ENCODE measurements at places on chromosomes 11 and 22. TPM values are rescaled to one million over a fixed set of nuclear protein-coding genes. Genes with fewer than 3 reads are reported as not detected.

The LRRC55 gene
- not detected for total RNA-seq

DNA sequence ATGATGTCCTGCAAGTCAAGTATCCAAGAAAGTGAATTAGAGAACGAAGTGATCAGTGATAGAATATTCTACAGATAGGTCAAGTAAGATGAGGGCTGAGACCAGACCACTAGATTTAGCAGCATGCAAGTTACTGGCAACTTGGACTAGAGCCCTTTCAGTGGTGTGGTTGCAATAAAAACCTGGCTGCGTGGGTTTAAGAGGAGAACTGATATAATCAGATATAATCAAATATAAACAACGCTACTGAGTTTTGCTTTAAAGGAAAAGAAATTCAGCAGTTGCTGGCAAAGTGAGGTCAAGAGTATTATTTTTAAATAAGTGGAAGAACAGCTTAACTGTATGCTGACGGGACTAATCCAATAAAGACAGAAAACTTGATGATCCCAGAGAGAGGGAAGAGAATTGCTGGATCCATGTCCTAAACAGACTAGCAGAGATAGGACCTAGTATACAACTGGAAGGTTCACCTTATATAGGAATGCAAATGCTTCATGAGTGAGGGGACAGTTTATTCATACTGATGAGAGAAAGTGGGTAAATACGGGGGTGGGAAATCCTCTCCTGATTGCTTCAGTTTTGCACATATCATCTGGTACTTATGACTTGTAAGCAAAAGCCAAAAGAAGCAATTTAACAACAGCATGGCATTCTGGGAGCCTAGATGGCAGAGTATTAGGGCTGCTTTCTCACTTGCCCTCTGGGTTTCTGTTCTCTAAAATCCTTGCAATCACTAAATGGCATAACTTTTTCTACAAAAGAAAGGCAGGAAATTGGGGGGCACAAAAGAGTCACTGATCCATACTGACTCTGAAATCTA is 146.2 kb downstream of the RBFOX2 start:
- DNase-seq = no peak

The DNAJB13 gene
- total RNA-seq = 0.22 TPM

- no peak for DNase-seq
Observed at GRCh38 chr11:73810637-73811036, 23.0 kb downstream of the MRPL48 start.

The OR8G1 gene
- not detected for total RNA-seq

DNA sequence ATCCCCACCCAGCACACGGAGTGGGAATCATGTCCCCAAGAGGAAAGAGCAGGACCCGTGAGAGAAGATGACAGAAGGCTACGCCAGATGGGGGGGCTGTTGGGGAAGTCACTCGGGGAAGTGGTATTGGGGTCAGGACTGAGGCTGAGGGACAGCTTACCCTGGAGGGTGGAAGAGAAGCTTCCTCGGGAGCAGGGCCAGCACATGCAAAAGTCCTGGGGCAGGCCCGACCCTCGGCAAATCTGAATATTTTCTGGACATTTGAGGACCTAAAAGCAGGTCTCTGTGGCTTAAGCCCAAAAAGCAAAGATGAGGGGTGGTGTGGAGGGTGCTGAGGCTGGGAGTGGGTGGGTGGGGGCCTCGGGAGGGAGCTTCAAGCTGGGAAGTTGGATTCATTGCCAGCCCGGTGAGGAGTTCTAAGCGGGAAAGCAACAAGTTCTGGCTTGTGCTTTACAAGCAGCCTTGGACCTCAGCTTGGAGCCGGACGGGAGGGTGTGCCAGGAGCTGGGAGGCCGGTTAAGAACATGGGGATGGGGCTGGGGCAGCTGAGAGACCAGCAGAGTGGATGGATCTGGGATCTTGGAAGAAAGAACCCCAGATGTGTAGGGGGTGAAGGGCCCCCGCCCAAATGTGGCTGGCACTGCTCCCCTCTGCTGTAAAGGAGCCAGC is 34.9 kb downstream of the GRAMD4 start:
- no peak for DNase-seq

DNA sequence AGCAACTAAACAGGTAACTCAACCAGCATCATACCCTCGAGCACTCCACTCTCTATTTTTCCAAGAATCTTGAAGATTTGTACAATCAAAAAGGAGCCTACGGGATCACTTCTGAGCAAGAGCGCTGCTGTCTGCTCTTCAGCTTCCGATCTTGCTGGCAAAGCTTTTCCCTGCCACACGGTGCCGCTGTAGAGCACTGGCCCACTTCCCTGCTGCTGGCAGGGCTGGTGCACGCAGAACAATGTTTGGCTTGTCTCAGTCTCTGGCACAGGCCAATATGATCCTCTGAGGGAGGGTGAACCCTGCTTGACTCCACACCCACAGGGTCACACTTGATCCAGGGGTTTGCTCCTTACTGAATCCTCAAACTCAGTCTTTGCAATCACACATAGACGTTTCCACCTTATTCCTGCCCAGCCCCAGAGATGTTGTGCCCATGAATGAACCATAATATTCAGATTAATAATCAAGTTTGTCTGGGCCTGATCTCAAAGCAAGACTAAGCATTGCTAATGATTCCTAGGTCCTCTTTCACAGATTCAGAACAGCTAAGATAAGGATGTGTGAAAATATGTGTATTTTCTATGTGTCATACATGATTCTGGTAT is 536.6 kb downstream of the SOX6 start:
- DNase-seq = peak; percentile 79

DNA sequence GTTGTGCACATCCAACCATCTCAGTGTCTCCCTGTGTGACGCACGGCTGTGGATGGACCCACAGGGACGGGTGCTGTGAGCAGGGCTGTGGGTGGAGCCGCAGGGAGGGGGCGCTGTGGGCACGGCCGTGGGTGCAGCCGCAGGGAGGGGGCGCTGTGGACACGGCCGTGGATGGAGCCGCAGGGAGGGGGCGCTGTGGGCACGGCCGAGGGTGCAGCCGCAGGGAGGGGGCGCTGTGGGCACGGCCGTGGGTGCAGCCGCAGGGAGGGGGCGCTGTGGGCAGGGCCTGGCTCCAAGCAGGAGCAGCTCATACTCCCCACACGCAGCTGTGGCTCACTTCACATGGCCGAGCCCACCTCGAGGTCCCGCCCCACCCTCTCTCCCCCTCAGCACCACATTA is 6.0 kb upstream of the MAPK11 start:
- DNase-seq = peak; percentile 89

DNA sequence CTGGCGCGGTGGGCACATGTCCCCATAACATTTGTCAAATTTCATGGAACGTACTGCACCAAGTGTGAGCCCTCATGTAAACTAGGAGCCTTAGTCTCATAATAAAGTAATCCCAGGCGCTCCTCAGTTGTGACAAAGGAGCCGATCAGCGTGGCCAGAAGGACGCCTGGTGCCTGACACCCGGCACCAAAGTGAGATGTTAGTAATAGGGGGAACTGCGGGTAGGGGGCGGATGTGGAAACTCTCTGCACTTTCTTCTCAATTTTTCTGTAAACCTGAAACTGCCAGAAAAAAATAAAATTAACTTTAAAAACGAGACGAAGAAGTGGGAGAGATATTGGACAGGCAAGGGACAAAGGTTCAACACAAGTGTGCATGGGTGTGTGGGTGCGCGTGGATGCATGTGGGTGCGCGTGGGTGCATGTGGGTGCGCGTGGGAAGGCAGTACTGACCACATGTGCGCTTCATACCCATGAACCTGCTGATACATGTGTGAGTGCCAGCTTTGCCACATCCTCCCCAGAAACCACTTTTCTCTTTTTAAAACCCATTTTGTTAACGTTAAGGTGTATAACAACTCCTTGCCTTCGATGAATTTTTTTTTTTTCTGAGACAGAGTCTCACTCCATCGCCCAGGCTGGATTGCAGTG is 55.4 kb upstream of the LINC01488 start:
- DNase-seq = no peak
